Activated T-cell treated with anti-CD3 and anti-CD28 coated beads, Interleukin-2, amount 50 U/mL, for 48 hours (primary cell): ENCODE measurements at places on chromosomes 11 and 22.
A peak's percentile ranks its signal among the peaks of the same experiment; 100 is the strongest.

- peak; percentile 72 for DNase-seq
Measured at GRCh38 chr11:70176940-70177689, 26.0 kb upstream of the FADD start.

GRCh38 chr22:18146389-18146753 is 3.6 kb upstream of the USP18 start:
- no peak for DNase-seq

- DNase-seq = peak; percentile 73
Measured at GRCh38 chr11:789943-790342, at the start of gene CEND1. CEND1 (minus strand) TSS chr11:790090; CDS start chr11:788576, 1,514 bp downstream.

- no peak for DNase-seq
Measured at GRCh38 chr11:83612891-83613766, 327.0 kb upstream of the CCDC90B start.

DNA sequence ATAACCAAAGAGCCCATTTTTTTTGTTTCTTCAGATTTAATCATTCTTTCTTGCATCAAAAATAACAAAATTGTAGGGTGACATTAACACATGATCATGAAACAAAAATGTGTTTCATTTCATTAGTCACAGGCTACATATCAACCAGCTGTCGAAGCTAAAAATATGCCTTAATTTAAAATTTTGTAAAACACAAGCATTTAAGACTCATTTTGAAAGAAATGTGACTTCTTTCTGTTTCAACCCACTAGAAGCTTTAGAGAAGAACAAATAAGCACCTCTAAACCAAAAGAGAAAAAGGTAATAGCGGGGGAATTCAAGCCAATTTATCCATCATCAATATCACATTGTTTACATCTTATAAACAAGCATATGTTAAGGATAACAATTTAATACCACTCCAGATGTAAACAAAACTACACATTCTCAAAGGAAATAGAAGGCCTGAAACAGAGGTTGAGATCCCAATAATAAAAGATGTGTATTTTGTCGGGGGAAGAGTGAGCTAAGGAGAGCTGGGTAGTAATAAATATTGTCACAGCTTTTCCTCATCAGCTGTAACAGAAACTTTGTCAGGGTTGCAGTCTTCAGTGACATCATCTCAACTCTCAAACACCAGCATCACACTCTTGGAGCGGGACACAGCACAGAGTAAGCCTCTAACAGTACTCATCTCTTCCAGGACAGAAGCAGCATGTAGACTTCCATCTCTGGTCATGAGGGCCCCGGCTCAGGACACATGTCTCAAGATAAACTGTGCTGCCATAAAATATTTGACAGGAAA is 42.0 kb downstream of the ALG9 start:
- no peak for DNase-seq

DNA sequence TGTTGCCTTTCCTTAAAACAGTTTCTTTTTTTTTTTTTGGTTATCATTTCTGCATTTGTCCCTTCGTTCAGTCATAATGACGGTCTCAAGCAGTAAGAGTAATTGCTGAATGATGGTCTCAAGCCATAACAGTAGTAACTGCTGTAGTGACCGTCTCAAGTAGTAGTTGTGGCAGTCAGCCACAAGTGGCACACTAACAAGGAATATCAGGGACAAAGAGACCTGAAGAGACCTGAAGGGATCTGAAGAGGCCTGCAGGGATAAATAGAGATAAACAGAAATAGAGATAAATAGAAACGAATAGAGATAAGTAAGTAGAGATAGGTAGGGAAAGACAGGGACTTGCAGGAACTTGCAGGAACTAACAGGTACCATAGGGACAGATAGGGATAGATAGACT is 42.7 kb upstream of the MRGPRX1 start:
- DNase-seq = no peak

DNA sequence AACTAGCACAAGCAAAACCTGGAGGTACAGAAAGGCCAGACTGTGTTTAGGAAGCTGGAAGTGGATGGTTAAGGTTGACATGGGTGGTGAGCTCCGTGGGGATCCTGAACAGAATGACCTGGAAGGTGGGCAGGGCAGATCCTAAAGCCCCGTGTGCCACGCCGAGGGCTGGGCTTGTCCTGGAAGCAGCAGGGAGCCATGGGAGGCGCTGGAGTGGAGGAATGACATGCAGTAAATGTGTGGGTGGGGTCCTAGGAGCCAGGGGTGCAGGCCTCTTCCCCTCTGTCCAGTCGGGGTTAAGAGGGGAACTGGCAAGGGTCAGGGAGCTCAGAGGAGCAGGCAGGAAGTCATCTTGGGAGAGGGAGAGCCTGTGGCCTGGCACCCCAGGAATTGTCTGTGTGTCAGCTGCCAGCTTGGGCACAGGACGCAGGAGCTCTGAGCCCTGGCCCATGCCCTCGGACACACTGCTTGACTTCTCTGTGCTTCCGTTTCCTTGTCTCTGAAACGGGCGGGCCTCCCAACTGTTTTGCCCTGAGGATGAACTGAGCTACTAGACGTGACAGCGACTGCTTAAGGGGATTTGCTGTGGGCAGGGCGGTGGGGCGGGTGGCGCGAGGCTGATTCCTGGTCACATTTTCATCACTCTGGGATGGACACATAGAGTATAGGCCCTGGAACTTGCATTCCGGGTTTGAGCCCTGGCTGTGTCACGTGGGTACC is 75.7 kb downstream of the MPPED1 start:
- no peak for DNase-seq

- DNase-seq = no peak
Measured at GRCh38 chr22:29224859-29225410, 19.2 kb downstream of the EMID1 start.

- no peak for DNase-seq
Measured at GRCh38 chr11:114496915-114497314, 57.6 kb downstream of the REXO2 start.

DNA sequence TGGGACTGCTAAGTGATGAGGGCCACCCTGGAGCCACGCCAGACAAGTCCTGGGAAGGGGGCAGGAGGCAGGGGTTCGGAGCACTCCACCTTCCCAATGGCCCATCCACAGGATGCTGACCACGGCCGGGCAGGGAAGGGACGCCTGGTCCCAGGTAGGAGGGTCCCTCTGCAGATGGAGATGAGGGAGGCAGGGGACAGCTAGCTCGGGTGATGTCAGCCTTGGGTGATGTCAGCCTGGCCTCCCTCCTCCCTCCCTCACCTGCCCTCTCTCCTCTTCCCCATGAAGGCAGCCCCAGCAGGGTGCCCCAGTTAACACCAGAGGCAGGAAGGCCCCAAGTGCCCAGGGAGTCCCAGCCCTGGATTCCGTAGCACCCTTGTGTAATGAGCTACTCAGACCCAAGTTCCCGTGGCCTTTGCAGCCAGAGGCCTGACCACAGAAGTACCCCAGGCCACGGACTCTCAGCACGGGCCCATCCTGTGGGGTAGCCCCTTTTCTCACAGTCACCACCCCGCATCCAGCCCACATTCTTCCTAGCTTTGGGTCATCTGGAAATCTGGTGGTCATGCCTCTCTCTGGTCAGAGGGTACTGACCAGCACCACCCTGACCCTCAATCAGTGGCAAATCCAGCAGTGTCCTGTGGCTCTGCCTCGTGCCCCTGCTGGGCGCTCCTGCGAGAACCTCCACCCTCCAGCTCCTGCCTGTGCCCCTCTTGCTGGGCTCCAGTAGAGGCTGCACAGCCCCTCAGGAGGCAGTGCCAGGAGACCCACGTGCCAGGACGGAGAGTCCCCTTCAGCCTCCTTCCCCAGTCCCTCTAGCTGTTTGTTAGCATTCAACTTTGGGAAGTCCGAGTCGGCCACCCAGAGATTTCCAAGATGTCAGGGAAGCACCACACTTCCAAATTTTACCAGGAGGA is 47.4 kb downstream of the SHANK2 start:
- no peak for DNase-seq

- DNase-seq = no peak
Measured at GRCh38 chr22:30783021-30783420, 88.3 kb downstream of the OSBP2 start.

- DNase-seq = no peak
Measured at GRCh38 chr11:95419915-95420314, 188.9 kb upstream of the SESN3 start.

- DNase-seq = no peak
Measured at GRCh38 chr11:33067294-33067693, 27.9 kb downstream of the TCP11L1 start.

GRCh38 chr22:40009951-40010671 is 15.4 kb downstream of the FAM83F start:
- DNase-seq = no peak

GRCh38 chr22:22463855-22464540 is 44.5 kb downstream of the ZNF280B start:
- peak; percentile 51 for DNase-seq

DNA sequence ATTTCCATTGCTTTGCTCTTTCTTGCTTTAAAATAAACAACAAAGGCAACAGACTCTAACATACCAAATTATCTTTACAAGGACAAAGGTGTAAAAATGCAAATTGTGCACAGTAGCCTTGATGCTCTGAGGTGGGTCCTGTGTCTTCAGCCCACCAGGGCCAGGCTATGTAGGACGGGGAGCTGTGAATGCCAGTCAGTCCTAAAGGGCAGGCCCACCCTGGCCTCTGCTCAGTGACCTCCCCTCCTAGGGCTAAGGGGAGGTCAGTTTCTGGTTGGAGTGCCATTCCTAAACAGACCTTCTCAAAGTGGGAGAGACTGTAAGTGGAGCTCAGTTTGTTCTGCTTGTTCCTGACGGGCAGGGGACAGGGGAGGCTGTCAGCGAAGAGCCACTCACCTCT is 78.0 kb upstream of the SUSD2 start:
- no peak for DNase-seq

DNA sequence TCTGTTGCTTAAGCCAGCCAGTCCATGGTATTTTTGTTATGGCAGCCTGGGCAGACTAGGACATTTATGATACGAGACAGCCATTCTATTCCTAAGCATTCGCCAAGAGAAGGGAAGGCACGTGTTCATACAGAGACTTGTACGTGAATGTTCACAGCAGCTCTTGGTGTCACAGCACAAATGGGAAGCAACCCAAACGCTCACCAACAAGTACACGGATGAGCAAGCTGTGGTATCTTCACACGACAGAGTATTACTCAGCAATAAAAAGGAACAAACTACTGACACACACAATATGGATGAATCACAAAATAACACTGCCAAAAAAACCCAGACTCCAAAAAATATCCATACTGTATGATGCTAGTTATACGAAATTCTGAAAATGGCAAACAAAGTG is 85.1 kb downstream of the PHF21B start:
- no peak for DNase-seq

DNA sequence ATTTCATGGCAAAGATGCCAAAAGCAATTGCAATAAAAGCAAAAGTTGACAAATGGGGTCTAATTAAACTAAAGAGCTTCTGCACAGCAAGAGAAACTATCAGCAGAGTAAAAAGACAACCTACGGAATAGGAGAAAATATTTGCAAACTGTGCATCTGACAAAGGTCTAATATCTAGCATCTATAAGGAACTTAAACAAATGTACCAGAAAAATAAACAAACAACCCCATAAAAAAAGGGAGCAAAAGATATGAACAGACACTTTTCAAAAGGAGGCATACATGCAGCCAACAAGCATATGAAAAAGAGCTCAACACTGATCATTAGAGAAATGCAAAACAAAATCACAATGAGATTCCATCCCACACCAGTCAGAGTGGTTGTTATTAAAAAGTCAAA is 60.3 kb downstream of the AASDHPPT start:
- no peak for DNase-seq

- no peak for DNase-seq
Measured at GRCh38 chr11:40130427-40130826, 1329.0 kb downstream of the LRRC4C start.

DNA sequence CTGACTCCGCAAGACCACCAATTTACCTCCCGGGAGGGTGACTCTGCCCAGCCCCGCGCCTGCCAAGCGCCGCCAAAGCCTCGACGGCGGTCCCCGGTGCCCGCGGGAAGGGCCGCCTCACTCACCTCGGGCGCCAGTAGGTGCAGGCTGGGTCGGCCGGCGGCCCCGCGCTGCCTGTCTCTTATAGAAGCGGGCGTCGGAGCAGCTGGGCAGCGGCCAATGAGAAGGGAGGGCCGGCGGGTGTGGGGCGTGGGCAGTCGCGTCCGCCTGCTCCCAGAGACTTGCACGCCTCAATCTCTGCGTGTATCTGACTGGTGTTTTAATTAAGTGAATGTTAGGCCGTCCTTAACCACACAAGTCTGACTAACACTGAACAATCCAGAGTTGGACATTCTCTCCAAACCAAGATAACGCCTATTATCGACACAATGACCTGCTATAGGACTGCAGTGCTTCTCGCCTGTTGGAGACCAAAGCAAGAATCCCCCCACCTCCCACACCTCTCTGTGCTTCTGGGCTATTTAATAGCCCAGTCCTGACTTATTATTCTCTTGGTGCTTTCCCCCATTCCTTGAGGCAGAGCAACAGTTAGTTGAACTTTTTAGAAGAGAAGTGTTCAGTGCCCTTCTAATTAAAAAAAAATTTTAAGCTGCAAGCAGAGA is at the start of gene TPH1:
Gene TPH1, minus strand, starts transcription at position 154 of the 662 bp plus-strand sequence. CDS start 5,507 bp downstream, outside the sequence.
- DNase-seq = no peak

DNA sequence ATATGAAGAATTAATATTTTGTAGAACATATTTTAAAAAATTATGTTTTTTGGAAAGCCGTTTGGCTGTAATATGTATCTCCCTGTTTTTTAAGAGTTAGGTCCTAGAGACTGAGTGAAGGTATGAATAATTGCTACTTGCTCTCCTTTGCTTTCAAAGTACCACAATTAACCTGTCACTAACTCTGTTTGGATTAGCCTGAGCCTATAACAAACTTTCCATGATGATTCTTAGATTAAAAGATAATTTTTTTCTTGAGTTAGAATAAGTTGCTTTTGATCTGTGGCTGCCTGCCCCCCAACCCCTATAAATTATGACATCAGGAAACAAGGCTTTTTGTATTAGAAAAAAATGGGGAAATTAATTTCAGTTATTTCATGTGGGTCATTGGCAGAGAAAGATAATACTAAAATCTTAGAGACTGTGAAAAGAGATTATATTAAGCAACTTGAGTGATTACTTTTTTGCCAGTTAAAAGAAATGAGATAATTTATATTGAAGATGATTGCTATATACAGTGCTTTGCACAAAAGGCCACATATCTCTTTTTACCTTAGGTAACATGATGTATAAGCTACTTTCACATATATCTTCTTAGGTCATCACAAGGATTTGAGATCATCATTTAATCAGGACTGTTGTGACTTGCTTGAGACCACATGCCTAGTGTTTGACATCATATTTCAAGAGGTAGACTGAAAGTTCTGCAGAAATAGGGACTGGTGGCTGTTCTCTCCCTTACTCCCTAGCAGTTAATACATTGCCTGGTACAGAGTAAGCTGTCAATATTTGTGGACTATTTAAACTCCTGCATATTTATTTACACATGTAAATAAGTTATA is 9.6 kb downstream of the MTMR3 start:
- DNase-seq = no peak
